ENCODE measurements at places on chromosomes 16 and 17. TPM values are rescaled to one million over a fixed set of nuclear protein-coding genes. Genes with fewer than 3 reads are reported as not detected.

GRCh38 chr16:59913666-59914065 lies 1179.5 kb upstream of the GOT2 start:
- DNase-seq: no peak

- DNase-seq: no peak
Measured at GRCh38 chr16:17194190-17194780, 276.5 kb downstream of the XYLT1 start.

The TLCD3A gene
- total RNA-seq: 10.0 TPM

The CDH16 gene
- total RNA-seq: not detected

GRCh38 chr17:71084219-71084618 lies 914.9 kb downstream of the KCNJ2 start:
- DNase-seq: peak; percentile 77

Measured in PC-3 (cell line).